Lower leg skin (tissue), 4 donors: ENCODE measurements at places on chromosomes 5 and 9.

DNA sequence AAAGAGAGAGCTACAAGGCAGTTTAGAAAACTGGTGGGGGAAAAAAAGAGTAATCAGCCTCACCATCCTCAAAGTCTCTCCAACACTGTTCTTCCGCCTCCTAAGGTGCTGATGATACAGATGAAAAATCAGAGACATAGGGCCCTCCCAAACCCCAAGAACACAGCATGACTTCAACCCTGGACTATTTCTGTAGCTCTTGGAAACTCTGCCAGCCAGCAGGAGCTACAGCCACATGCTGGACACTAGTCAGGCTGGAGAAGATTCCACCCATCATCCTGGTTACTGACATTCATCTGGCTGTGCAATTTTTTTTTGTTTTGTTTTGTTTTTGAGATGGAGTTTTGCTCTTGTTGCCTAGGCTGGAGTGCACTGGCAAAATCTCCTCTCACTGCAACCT, 42.4 kb downstream of the OXCT1 start:
- DNase-seq, result no peak

GRCh38 chr9:69871118-69871834, 50.7 kb downstream of the CFAP95 start:
- no peak for DNase-seq

DNA sequence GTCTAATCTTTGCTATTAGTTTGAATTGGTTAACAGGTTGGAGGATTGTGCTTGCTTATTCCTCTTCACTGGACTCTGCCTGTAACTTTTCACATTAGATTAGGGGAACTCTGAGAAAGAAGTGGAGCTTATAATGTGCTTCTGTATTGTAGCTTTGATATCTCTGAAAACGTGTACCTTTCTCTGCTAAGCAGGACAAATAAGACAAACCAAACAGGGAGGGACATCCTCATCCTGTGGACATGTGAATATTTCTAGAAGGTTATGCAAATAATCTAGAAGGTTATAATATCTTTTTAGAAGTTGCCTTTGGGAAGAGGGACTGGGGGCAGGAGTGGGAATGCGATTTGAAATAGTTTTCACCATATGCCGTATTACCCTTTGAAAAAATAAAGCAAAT, 11.7 kb downstream of the IQGAP2 start:
- no peak for DNase-seq

DNA sequence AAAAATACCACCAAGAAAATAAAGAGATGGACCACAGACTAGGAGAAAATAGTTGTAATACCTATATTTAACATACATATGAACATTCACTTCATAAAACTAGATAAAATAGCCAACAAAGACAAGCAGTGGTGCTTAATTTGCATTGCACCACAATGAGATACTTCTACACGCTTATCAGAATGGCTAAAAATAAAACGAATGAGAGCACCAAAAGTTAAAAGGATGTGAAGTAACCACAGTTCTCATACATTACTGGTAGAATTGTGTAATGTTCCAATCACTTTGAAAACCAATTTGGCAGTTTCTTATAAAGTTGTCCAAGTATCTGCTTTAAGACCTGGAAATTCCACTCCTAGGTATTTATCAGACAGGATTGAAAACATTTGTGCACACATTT, 198.9 kb upstream of the SGCD start:
- no peak for DNase-seq

DNA sequence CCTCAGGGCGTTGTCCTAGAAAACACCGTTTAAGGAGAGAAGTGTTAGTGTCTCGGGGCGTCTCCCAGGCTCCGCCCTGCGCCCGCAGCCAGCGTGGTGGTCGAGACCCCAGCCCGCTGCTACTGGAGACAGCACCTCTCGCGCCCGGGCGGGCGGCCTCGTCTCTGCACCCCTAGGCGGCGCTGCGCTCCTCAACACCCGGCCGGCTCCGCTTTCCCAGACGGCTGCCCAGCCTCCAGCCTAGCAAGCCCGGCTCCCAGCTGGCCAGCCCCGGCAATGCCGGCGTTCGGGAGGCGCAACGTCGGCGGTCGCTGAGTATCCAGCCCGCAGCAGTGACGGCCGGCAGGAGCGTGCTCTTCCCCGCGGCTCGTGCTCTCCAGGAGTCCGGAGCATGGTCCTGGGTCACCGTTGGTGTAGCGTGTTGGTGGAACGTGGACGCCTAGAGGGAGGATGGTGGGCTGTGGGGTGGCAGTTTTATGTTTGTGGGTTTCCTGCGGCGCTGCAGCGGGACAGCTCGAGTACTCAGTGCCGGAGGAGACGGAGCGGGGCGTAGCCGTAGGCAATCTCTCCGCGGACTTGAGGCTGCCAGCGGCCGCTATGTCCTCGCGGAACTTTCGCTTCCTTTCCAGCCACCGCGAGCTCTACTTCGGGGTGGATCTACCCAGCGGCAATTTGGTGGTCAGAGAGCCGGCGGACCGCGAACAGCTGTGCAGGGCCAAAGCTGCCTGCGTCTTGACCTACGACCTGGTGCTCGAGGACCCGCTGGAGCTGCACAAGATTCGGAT, 536 bp downstream of the PCDHAC1 start:
- peak; percentile 19 for DNase-seq

GRCh38 chr5:40210694-40211093, 469.0 kb upstream of the PTGER4 start:
- DNase-seq, result no peak
